Activated CD4-positive, alpha-beta T cell treated with anti-CD3 and anti-CD28 coated beads, Interleukin-2, amount 50 U/mL, for 4 hours (primary cell): ENCODE measurements at places on chromosomes 4 and X.

- DNase-seq = no peak
Measured at GRCh38 chr4:187417721-187418120, 577.9 kb upstream of the ZFP42 start.

DNA sequence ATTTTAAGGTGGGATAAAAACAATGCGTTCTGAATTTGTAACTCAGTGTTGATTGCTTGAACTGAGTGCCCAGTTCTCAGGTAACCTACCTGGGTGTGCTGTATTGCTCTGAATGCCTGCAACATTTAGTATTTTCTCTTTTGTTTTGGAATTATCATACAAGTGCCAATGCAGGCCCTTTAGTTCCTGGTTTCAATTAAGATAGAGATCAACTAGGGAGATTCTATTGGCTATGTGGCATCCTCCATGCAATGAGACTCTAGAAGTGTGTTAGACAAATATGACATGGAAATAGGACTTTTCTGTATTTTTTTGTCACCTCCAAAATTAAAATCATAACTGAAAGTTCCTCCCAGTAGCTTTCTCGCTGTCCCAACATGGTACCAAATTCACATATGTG, 438.7 kb upstream of the IGFBP7 start:
- no peak for DNase-seq

DNA sequence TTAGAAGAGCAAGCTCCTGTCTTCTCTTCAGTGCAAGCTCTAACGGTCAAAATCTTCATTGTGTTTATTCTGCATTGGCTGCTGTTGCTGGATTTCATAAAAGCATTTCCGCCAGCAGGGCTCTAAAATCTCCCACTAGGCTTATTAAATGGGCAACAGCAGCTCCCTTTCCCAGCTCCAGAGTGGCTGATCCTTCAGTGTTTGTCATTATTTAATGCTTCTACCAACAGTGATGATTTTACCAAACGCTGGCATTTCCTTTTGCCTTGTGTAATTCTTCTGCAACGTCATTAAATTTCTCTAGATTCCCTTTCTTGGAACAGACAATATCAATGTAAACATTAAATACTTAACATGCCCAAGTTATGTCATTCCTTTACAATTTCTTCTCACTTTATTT, 20.1 kb downstream of the SLC7A11 start:
- no peak for DNase-seq

- no peak for DNase-seq
Measured at GRCh38 chrX:68936126-68936525, 107.3 kb downstream of the EFNB1 start.

DNA sequence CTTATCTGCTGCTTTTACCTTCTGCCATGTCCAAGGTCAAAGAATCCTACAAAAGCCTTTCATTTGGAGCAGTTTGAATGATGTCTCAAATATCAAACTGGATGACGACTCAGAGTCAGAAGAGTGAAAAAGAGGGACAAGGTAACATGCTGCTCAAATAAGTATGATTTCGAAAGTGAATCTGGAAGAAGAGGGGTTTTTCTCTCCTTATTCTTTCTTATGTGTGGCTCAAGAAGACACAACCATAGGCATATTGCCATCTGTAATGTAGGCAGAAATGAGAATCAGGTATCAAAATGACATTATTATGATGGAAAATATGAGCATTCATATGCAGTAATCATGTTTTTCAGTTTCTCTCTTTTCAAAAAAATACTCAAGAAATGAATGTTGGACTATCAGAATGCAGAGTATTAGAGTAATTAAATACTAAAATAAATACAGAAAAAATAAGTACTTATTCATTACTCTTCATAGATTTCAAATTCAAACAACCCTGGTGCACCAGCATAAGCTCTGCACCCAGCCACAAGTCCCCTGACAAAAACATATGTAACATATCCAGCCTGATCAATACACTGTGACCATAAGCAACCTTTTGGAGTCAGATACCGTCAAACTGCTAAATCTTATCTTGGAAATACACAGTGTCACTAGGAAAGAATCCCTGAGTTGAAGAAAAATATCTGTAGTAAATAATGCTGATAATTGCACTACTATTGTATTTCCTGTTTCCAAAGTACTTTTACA, 468.6 kb downstream of the INPP4B start:
- no peak for DNase-seq
